ENCODE measurements at places on chromosomes 5 and 9. TPM values are rescaled to one million over a fixed set of nuclear protein-coding genes. Genes with fewer than 3 reads are reported as not detected.

Gene TYRP1
- polyA plus RNA-seq = not detected

Gene SLC46A2
- 45.1 TPM for polyA plus RNA-seq

Gene LRRC19
- polyA plus RNA-seq = not detected

Gene EMB
- polyA plus RNA-seq = 19.9 TPM

Gene STKLD1
- not detected for polyA plus RNA-seq

Gene SLC6A19
- not detected for polyA plus RNA-seq

Gene CEP120
- 3.8 TPM for polyA plus RNA-seq

Gene MAP1B
- not detected for polyA plus RNA-seq

Gene PCDHGA10
- not detected for polyA plus RNA-seq

Gene ADAMTS13
- not detected for polyA plus RNA-seq

Gene MEIKIN
- 0.08 TPM for polyA plus RNA-seq

Gene ANKS6
- polyA plus RNA-seq = 0.56 TPM

Gene SAPCD2
- polyA plus RNA-seq = 3.1 TPM

Gene SOX30
- not detected for polyA plus RNA-seq

Gene UBE2R2
- polyA plus RNA-seq = 30.5 TPM

Gene MSX2
- 0.14 TPM for polyA plus RNA-seq

Gene LRRC26
- polyA plus RNA-seq = not detected

Gene LMX1B
- not detected for polyA plus RNA-seq

Gene WHRN
- polyA plus RNA-seq = 0.66 TPM

Gene PCDHGB5
- polyA plus RNA-seq = 0.01 TPM

Gene OLFM1
- polyA plus RNA-seq = 13.2 TPM

Gene NTNG2
- polyA plus RNA-seq = 2.1 TPM

Gene CSF1R
- 180 TPM for polyA plus RNA-seq

Gene OTP
- polyA plus RNA-seq = not detected

Gene NPR3
- not detected for polyA plus RNA-seq

Gene BTNL9
- not detected for polyA plus RNA-seq

Gene PCDHGA2
- not detected for polyA plus RNA-seq

Gene UBE2D2
- polyA plus RNA-seq = 41.2 TPM

Gene CNTLN
- 4.0 TPM for polyA plus RNA-seq

Gene FBP1
- polyA plus RNA-seq = 84.4 TPM

Gene C9orf57
- not detected for polyA plus RNA-seq

Gene RHOBTB3
- 0.41 TPM for polyA plus RNA-seq

Gene KLF9
- polyA plus RNA-seq = 0.18 TPM

Gene BTNL8
- 0.13 TPM for polyA plus RNA-seq

Gene PCDHGB3
- polyA plus RNA-seq = 0.03 TPM

Gene DYNC2I2
- 2.2 TPM for polyA plus RNA-seq

Gene AQP3
- polyA plus RNA-seq = 0.63 TPM

Gene SLC25A2
- not detected for polyA plus RNA-seq

Gene F2RL2
- polyA plus RNA-seq = not detected

Gene NME5
- not detected for polyA plus RNA-seq

Gene DOLPP1
- 5.9 TPM for polyA plus RNA-seq

Gene SLC9A3
- polyA plus RNA-seq = 0.31 TPM

Gene INSYN2B
- not detected for polyA plus RNA-seq

Gene TRAPPC13
- 14.9 TPM for polyA plus RNA-seq

Gene ASPN
- not detected for polyA plus RNA-seq

Gene N4BP3
- polyA plus RNA-seq = not detected

Gene GABRA6
- polyA plus RNA-seq = not detected

Gene MCC
- not detected for polyA plus RNA-seq

Gene TRAF1
- polyA plus RNA-seq = 22.8 TPM

Gene SLC34A1
- polyA plus RNA-seq = not detected

Gene TUSC1
- 1.8 TPM for polyA plus RNA-seq

Gene HMMR
- 0.29 TPM for polyA plus RNA-seq

Gene DRD1
- not detected for polyA plus RNA-seq

Gene FAXDC2
- 1.4 TPM for polyA plus RNA-seq

Gene PRUNE2
- 1.8 TPM for polyA plus RNA-seq

Data from CD14-positive monocyte (primary cell).